T-cell (primary cell): ENCODE measurements at places on chromosomes 1 and 21.

- no peaks in the 10 kb centered on the region for H3K36me3 ChIP-seq
- peak overlapping the region; percentile 6 for H3K27ac ChIP-seq
- H3K27me3 ChIP-seq = no peaks in the 10 kb centered on the region
- no peak for DNase-seq
- H3K4me1 ChIP-seq = peaks cover 10% of the 10 kb centered on the region
Observed at GRCh38 chr1:91731815-91732214, 154.1 kb downstream of the TGFBR3 start.

DNA sequence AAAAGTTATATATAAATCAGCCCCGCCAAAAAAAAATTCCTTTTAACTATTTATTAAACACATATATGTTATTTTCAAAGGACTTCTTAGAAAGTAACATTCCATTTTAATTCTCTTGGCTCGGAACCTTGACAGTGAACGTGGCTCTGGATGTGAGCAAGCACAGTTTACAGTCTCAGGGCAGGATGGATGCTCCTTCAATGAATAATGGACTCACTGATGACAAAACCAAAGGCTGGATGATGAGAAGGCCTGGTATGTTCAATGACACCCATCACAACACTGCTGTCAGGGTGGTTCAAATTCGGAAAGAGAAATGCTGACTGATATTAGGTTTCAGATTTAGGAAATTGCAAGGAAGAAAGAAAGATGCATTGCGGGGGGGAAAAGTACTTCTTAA, 148.8 kb downstream of the SIPA1L2 start:
- no peak overlapping the region for H3K27ac ChIP-seq
- no peaks in the 10 kb centered on the region for H3K4me1 ChIP-seq
- H3K4me3 ChIP-seq = no peak overlapping the region

GRCh38 chr1:41816061-41816460, 102.7 kb downstream of the HIVEP3 start:
- H3K4me1 ChIP-seq = peaks cover 12% of the 10 kb centered on the region
- H3K27me3 ChIP-seq = no peaks in the 10 kb centered on the region
- no peaks in the 10 kb centered on the region for H3K36me3 ChIP-seq
- no peak for DNase-seq
- no peak overlapping the region for H3K27ac ChIP-seq
- H3K4me3 ChIP-seq = no peak overlapping the region

- no peak overlapping the region for H3K27ac ChIP-seq
- H3K4me1 ChIP-seq = no peaks in the 10 kb centered on the region
- no peak overlapping the region for H3K4me3 ChIP-seq
Observed at GRCh38 chr1:187621951-187622350, 793.2 kb downstream of the PLA2G4A start.

DNA sequence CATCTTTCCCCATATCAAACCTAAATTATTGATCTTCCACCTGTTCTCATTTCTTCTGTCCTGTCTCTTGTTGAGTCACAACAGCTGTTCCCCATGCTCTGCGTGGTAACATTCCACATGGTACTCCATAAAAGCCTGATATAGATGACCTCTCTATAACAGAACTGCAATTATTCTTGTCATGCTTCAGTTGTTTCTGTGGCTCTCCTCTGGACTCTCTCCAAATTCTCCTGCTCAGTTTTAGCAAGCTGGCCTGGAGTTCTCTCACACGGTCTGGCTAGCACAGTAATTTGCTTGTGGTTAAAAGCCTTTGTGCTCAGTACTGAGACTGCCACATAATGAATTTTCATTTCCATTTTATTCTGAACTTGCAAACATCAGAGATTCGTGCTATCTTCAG, 10.6 kb upstream of the LRRC39 start:
- no peaks in the 10 kb centered on the region for H3K4me1 ChIP-seq
- no peak overlapping the region for H3K4me3 ChIP-seq
- no peak for DNase-seq
- H3K27me3 ChIP-seq = no peaks in the 10 kb centered on the region
- H3K27ac ChIP-seq = no peak overlapping the region

- DNase-seq = peak; percentile 19
- no peaks in the 10 kb centered on the region for H3K36me3 ChIP-seq
- H3K4me1 ChIP-seq = peaks cover 10% of the 10 kb centered on the region
- no peak overlapping the region for H3K27ac ChIP-seq
- peaks cover 8% of the 10 kb centered on the region for H3K27me3 ChIP-seq
Observed at GRCh38 chr1:94926126-94926914, 590 bp downstream of the CNN3 start.

- H3K4me3 ChIP-seq = peak within 1 kb of the TSS; percentile 86
- peak; percentile 92 for DNase-seq
- H3K4me1 ChIP-seq = peaks cover 15% of the 10 kb centered on the region
- H3K36me3 ChIP-seq = peaks cover 56% of the 10 kb centered on the region
Observed at GRCh38 chr1:114716304-114717170, at the start of gene NRAS. TSS of gene NRAS (minus strand) at chr1:114716771. CDS start at chr1:114716160, 611 bp downstream.

GRCh38 chr1:24548070-24548469, 7.8 kb upstream of the NCMAP start:
- H3K27me3 ChIP-seq = no peaks in the 10 kb centered on the region
- H3K36me3 ChIP-seq = no peaks in the 10 kb centered on the region
- DNase-seq = no peak
- H3K27ac ChIP-seq = no peak overlapping the region
- H3K4me1 ChIP-seq = no peaks in the 10 kb centered on the region
- no peak overlapping the region for H3K4me3 ChIP-seq

DNA sequence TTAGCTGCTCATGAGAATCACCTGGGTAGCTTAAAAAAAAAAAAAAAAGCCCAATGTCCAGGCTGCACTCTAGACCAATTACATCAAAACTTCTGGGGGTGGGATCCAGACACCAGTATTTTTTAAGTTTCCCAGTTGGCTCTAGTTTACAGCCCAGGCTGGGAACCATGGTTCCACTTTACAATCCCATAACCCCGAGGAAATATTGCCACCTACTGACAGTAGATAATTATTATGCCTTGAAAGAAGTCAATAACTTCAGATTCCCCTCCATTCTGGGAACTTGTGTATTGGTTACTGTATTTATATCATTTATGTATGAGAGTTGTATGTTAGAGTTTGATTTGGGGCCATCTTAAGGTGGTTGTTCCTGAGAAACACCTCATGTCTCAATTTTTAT, 100.2 kb downstream of the SPATA46 start:
- H3K36me3 ChIP-seq = no peaks in the 10 kb centered on the region
- peaks cover 4% of the 10 kb centered on the region for H3K27me3 ChIP-seq
- no peak overlapping the region for H3K27ac ChIP-seq
- H3K4me1 ChIP-seq = no peaks in the 10 kb centered on the region
- H3K4me3 ChIP-seq = no peak overlapping the region
- no peak for DNase-seq

DNA sequence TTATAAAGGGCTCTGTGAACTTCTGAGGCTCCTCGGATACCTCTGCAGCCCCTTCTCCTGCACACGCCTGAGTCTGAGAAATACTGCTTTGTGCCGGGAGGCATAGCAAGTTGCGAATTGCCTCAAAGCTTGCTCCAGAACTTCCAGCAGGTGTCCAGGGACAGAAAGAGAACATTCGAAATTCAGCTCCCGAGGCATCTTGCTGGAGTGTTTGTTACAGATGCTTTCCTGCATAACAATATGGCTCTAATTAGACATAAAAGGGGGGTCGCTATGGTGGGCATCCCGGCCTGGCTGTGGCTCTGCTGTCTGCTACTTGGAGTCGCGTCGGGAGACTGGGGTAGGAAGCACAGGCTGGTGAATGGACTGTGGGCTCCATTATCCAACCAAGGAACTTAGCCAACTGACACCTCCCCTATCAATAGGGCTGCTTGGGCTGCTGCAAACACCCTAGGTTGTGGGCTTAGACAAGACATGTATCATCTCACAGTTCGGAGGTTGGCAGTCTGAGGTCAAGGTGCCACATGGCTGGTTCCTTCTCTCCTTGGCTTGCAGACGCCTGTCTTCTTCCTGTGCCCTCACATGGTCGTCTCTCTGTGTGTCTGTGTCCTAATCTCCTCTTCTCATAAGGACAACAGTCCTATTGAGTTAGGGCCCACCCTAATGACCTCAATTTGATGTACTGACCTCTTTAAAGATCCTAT, 607.0 kb downstream of the NPHP4 start:
- H3K4me1 ChIP-seq = peaks cover 44% of the 10 kb centered on the region
- DNase-seq = no peak
- H3K27ac ChIP-seq = no peak overlapping the region
- H3K36me3 ChIP-seq = no peaks in the 10 kb centered on the region
- no peak overlapping the region for H3K4me3 ChIP-seq
- H3K27me3 ChIP-seq = no peaks in the 10 kb centered on the region

DNA sequence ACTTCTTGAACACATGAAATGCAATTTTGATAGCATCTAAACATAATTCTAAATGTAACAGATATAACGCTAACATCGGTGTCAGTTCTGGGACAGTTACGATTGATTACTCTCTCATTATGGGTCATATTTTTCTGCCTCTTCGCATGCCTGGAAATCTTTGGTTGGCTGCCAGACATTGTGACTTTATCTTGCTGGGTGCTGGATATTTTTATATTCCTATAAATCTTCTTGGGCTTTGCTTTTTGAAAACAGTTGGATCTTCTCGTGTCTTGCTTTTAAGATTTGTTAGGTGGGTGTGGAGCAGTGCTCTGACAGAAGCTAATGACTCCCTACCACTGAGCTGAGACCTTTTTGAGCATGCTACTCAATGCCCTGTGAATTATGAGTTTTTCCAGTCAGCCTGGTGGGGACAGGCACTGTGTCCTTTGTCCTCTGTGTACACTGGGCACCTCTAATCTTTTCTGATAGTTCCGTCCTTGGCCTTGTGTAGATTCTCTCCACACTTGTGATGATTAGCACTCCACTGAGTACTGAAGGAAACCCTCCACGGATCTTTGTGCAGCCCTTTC, 28.0 kb upstream of the EDARADD start:
- no peaks in the 10 kb centered on the region for H3K36me3 ChIP-seq
- H3K4me1 ChIP-seq = no peaks in the 10 kb centered on the region
- no peaks in the 10 kb centered on the region for H3K27me3 ChIP-seq
- H3K4me3 ChIP-seq = no peak overlapping the region
- no peak for DNase-seq

- no peaks in the 10 kb centered on the region for H3K36me3 ChIP-seq
- H3K27ac ChIP-seq = no peak overlapping the region
- H3K4me3 ChIP-seq = no peak overlapping the region
- peaks cover 4% of the 10 kb centered on the region for H3K4me1 ChIP-seq
Observed at GRCh38 chr1:171654201-171654941, 1.9 kb upstream of the MYOC start.

GRCh38 chr1:41348394-41348793, 12.8 kb upstream of the FOXO6 start:
- H3K4me1 ChIP-seq = no peaks in the 10 kb centered on the region
- H3K27ac ChIP-seq = no peak overlapping the region

DNA sequence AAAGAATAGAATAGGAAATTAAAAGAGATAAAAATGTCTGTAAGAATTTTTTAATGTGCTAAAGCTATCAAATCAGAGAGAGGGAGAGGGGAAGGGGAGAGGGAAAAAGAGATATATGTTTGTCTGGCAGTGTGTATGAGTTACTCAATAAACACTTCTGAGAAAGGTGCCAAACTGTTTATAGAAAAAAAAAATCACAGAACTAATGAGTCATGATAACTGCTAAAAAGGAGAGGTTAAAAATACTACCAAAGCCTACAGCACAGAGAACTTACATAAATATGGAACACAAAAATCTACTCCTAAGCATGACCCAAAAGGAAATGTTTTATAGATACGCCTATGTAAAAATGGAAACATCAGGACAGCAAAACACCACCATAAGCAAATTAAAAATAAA, 45.4 kb downstream of the SELENOF start:
- H3K27me3 ChIP-seq = no peaks in the 10 kb centered on the region
- H3K4me3 ChIP-seq = no peak overlapping the region
- H3K4me1 ChIP-seq = no peaks in the 10 kb centered on the region
- peaks cover 10% of the 10 kb centered on the region for H3K36me3 ChIP-seq

DNA sequence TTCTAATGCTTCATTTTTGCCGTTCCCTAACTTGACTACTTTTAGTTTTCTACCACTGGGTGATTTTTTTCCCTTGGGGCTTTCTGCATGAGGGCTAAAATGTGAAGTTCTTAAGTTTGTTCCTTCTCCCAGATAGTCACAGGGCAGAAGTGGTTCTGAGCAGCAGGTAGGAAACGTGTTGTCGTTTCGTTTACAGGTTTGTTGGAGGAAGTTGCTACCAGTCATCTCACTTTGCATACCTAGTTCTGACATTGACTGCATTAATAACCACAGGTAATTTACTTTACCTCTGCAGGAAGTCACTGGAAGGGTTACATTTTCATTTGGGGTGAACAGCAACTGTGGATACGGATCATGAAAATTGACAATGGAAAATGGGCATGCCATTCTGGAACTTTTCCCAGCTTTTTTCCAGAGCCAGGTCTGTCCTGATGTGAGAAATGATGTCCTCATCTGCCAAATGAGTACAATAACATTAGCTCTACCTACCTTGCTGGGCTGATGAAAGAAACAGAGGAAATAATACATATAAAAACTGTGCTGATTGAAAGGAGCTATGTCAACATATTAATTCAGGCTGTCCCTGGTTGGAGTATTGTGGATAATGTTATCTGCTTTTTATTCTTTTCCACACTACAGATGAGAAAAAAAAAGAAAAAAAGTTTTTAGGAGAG, 94.2 kb downstream of the DISC1 start:
- no peaks in the 10 kb centered on the region for H3K4me1 ChIP-seq
- DNase-seq = no peak
- H3K4me3 ChIP-seq = no peak overlapping the region
- H3K27me3 ChIP-seq = no peaks in the 10 kb centered on the region
- no peak overlapping the region for H3K27ac ChIP-seq

DNA sequence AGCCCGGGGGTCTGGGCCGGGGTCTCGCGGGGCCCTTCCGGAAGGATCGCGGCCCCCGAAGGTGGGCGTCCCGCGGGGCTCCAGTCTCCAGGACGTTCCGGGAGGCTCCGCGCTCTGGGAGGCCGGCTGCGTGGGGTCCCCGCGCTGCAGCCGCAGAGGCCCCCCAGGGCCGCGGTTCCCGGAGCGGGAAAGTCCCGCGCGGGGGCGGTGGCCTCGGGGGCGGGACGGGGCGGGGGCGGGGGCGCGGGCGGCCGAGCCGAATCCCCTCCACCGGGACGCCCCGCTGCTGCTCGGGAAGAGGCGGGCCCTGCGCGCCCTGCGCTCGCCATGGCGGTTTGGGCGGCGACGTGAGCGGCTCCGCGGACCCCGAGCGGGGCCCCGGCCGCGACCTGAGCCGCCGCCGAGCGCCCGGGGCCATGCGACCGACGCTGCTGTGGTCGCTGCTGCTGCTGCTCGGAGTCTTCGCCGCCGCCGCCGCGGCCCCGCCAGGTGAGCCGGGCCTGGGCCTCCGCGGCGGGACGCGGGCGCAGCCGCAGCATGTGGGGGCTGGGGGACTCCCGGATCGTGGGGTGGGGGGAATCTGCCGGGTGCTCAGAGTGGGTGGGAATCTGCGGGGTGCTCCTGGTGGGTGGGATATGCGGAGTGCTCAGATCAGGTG, at the start of gene IFNGR2:
IFNGR2 (plus strand) TSS at position 286 of the 658 bp plus-strand sequence; CDS start at position 417, 131 bp downstream.
- H3K27ac ChIP-seq = peak within 1 kb of the TSS; percentile 32
- DNase-seq = peak; percentile 20
- peaks cover 13% of the 10 kb centered on the region for H3K4me1 ChIP-seq
- H3K4me3 ChIP-seq = peak within 1 kb of the TSS; percentile 81
- H3K27me3 ChIP-seq = peaks cover 25% of the 10 kb centered on the region

GRCh38 chr21:34715518-34715917, 46.7 kb downstream of the CLIC6 start:
- no peaks in the 10 kb centered on the region for H3K36me3 ChIP-seq
- H3K27ac ChIP-seq = no peak overlapping the region
- no peaks in the 10 kb centered on the region for H3K4me1 ChIP-seq
- H3K27me3 ChIP-seq = no peaks in the 10 kb centered on the region
- DNase-seq = no peak
